ENCODE measurements at places on chromosomes 5 and 9.

- DNase-seq = no peak
Measured at GRCh38 chr5:82413302-82414040, 135.3 kb upstream of the RPS23 start.

DNA sequence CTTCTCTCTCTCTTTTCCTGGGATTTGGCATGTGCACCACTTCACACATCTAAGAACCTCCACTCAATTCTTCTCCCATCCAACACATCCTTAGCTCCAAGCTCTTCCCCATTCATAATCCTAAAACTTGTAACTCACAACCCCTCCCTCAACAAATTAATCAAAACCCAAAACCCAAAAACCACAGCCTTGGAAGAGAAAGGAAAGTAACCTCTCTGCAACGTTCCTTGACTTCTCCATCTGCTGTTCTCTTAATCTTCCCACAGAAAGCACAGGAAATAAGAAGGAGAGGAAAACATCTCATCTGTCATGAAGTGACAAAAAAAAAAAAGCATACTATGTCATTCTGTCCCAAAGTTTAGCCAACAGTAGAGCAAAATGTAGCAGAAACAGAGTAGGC lies 66.2 kb downstream of the DRD1 start:
- DNase-seq = no peak

GRCh38 chr5:181233801-181234454 lies 9.8 kb downstream of the RACK1 start:
- no peak for DNase-seq

- no peak for DNase-seq
Measured at GRCh38 chr5:16735101-16736060, 118.6 kb upstream of the RETREG1 start.

DNA sequence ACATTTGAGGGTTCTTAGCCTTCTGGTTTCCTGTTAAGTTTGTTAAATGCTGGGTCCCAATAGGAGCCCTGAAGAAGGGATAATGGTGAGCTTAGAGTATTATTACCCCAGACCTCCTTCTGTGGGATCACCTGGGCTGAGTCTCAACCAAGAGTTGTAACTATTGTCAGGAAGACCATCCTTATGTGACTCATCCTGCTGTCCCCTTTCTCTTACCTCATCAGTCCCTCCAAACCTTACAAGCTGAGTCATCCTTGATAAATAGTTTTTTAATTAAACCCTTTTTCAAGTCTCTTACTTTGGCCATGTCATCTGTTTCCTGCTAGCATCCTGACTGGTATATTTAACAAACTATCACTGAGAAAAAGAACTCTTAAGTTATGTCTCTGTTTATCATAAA lies 502.8 kb downstream of the LRRC70 start:
- no peak for DNase-seq

DNA sequence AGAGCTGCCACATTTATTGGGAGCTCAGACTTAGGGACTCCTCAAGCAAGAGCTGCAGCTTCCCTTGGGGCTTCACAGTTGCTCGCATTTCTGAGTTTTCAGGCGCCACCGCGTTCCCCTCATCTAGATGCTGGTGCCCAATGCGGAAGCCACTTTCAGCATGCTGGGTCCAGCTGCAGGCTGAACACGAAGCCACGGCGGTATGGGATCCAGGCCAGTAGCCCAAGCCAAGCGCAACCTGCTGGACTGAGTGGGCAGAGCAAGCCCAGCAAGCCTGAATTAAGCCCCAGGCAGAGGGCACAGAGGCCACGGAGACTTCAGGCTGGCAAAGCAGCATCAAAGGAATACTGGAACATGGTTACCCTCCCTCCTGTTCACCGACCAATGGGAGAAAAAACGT lies 391.5 kb downstream of the HTR1A start:
- DNase-seq = no peak

DNA sequence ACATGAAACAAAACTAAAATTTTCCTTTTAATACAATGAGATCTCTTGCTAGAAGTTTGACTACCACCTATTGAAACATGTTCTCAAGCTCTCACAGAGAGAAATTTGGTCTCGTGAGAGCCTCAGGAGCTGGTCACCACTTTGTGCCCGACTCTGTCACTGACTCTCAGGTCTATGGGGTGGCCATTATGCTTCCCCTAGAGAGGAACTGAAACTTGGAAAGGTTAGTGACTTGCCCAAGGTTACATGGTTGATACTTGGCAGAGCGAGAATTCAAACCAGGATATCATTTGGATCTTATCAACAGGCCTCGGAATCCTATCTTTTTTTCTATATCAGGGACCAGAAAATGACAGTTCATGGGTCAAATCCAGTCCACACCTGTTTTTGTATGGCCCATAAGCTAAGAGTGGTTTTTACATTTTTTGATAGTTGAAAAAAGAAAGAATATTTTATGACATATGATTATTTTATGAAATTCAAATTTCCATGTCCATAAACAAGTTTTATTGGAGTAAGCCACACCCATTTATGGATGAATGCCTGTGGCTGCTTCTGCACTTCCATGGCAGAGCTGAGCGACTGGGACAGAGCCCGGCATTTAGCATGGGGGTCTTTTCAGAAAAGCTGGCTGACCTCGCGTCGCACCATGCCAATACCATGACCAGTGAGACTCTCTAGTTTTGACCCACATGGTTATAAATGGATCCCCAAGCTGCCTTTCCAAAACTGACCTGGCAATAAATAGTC lies 44.8 kb upstream of the EQTN start:
- DNase-seq = peak; percentile 27

DNA sequence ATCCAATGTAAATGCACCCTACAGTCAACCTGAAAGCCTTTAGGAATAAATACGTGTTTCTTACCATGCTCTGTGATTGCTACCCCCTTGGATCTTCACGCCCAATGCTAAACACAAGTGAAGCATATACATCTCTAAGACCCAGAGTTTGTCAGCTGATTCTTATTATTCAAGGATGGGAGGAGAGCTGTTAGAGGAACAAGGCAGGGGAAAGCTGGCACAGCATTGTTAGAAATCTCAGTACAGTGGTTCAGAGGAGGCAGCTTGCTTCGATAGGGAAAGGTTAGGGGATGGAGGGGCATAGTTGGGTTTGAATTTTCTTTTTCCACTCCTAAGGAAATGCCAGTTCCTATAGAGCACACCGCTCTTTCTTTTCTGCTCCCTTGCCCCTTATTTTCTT lies 16.7 kb upstream of the TAF11L2 start:
- no peak for DNase-seq

- DNase-seq = no peak
Measured at GRCh38 chr5:77972469-77973252, 196.5 kb upstream of the TBCA start.
